Omental fat pad (tissue), 4 donors: ENCODE measurements at places on chromosomes 7 and 10. TPM values are rescaled to one million over a fixed set of nuclear protein-coding genes. Genes with fewer than 3 reads are reported as not detected.

Gene PRXL2A
- total RNA-seq = 218 TPM

Gene ITPRID1
- not detected for total RNA-seq

Gene GDI2
- total RNA-seq = 215 TPM

Gene ANKRD61
- total RNA-seq = not detected

DNA sequence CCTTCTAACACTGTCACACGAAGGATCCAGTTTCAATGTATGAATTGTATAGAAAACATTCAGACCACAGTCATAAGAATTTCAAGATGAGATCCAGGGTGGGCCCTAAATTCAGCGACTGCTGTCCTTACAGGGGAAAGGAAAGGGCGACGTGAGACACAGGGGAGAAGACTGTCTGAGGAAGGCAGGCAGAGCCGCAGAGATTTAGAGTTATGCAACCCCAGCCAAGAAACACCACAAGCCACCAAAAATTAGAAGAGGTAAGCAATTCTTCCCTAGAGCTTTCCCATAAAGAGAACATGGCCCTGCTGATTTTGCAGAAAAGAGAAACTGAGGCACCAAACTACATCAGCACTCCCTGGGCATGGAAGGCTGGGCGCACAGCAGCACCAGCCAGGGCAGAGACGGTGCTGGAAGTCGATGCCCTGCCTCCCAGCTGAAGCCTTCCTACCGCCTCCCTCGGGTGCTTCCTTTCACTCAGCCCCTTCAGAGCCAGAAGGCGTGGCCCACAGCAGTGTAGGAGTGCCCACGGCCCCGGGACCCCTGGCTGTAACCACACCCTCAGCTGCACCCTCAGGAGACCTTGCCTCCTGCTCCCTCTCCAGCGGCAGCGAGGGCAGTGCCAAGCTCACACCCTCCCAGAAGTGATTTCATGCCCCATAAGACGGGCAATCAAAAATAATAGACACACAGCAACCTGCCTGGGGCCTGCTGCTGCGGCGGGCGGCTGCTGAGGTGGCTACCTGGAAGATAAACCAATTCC is 81.0 kb upstream of the LRRC4 start:
- DNase-seq = no peak

DNA sequence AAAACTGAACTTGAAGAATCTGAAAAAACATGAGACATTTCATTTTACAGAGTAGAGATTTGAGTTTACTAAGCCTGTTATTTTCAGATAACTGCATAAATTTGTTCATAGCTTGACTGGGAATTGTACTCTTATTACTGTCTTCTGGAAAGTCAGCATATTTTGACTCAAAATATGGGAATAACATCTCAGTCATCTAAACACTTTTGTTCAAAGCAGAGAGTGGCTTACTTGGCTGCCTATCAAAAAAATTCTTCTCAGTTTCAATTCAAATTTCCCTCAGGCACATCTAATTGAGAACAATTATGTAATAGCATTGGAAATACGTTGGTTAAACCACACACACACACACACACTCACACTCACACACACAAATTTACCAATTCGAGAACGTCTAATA is 384.6 kb downstream of the ARL4A start:
- DNase-seq = no peak

- peak; percentile 11 for DNase-seq
These were observed 12.1 kb upstream of the MYL7 start for GRCh38 chr7:44152971-44153947.

- no peak for DNase-seq
These were observed 185.7 kb upstream of the TMEM72 start for GRCh38 chr10:44725404-44725803.

Gene AGMO
- 2.2 TPM for total RNA-seq

DNA sequence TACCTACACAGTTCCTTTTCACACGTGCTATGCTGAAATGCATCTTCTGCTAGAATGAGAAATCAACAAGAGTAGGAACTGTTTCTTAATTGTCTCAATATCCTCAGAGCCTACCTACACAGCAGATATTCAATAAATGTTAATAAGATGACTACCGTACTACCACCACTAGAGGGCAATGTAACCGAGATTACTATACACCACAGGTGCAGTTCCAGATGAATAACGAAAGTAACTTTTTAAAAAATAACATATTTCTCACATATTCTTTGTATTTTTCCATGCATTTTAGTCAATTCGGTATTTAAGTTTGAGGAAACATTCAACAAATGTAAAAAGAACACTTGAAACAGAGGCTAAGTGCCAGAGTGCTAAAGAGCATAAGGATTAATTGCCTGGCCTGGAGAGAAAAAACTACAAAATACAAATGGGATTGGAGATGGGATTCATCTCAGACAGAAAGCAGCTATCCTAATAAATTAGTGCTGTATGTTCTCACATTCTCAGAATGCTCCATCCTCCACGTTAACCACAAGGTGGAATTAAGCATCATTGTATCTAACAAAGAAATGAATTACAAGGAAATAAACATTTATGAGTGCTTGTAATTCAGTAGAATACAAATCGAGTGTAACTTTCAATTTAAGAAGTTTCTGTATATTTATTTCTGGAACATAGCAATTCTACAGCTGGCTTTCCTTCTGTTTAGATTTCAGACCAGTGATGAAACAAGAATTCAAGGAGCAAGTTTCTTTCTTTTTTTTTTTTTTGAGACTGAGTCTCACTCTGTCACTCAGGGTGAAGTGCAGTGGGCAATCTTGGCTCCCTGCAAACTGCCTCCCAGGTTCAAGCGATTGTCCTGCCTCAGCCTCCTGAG is 20.3 kb upstream of the HECTD2 start:
- DNase-seq = no peak

Gene PRR15
- 24.4 TPM for total RNA-seq

Gene PTF1A
- total RNA-seq = not detected

Gene CALN1
- total RNA-seq = not detected

- DNase-seq = no peak
These were observed 904 bp downstream of the LBX1 start for GRCh38 chr10:101228153-101228965.

Gene CNNM1
- 1.8 TPM for total RNA-seq

DNA sequence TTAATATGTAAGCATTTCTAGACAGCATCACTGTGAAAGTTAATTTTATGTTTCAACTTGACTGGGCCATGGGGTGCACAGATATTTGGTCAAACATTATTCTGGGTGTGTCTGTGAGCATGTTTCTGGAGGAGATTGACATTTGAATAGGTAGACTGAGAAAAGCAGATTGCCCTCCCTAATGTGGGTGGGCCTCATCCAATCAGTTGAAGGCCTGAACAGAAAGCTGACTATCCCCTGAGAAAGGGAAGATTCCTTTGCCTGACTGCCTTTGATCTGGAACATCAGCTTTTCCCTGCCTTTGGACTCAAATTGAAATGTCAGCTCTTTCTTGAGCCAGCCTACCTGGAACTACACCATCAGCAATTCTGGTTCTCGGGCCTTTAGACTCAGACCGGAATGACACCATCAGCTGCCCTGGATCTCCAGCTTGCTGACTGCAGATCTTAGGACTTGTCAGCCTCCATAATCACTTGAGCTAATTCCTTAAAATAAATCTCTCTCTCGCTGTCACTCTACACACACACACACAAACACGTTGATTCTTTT is 5.7 kb upstream of the RPP30 start:
- no peak for DNase-seq

DNA sequence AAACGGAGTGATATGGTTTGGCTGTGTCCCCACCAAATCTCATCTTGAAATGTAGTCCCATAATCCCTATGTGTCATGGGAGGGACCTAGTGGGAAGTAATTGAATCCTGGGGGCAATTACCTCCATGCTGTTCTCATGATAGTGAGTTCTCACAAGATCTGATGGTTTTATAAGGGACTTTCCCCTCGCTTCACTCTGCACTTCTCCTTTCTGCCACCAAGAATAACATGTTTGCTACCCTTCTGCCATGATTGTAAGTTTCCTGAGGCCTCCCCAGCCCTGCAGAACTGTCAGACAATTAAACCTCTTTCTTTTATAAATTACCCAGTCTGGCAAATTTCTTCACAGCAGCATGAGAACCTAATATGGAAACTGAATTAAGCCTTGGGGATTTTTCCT is 19.1 kb downstream of the FAM3C start:
- no peak for DNase-seq

- DNase-seq = no peak
These were observed 470.1 kb upstream of the NRP1 start for GRCh38 chr10:33804584-33804983.

Gene SYPL1
- total RNA-seq = 64.1 TPM

GRCh38 chr7:141234335-141235105 is 160.7 kb downstream of the TMEM178B start:
- no peak for DNase-seq

DNA sequence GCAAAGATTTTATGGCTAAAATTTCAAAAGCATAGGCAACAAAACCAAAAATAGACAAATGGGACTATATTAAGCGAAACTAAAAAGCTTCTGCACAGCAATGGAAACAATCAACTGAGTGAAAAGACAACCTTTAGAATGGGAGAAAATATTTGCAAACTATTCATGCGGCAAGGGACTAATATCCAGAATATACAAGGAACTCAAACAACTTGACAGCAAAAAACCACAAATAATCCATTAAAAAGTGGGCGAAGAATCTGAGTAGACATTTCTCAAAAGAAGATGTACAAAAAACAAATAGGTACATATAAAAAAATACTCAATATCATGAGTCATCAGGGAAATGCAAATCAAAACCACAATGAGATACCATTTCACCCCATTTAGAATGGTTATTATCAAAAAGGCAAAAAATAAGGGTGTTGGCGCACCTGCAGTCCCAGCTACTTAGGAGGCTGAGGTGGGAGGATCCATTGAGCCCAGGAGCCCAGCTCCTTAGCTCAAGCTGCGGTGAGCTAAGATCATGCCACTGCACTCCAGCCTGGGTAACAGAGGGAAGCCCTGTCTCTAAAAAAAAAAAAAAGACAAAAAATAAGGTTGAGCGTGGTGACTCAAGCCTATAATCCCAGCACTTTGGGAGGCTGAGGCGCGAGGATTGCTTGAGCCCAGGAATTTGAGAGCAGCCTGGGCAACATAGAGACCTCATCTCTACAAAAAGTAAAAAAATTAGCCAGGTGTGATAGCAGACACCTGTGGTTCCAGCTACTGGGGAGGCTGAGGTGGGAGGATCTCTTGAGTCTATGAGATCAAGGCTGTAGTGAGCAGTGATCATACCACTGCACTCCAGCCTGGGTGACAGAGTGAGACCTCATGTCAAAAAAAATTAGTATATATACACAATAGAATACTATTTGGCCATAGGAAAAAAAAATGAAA is 4.2 kb upstream of the CCM2 start:
- no peak for DNase-seq

DNA sequence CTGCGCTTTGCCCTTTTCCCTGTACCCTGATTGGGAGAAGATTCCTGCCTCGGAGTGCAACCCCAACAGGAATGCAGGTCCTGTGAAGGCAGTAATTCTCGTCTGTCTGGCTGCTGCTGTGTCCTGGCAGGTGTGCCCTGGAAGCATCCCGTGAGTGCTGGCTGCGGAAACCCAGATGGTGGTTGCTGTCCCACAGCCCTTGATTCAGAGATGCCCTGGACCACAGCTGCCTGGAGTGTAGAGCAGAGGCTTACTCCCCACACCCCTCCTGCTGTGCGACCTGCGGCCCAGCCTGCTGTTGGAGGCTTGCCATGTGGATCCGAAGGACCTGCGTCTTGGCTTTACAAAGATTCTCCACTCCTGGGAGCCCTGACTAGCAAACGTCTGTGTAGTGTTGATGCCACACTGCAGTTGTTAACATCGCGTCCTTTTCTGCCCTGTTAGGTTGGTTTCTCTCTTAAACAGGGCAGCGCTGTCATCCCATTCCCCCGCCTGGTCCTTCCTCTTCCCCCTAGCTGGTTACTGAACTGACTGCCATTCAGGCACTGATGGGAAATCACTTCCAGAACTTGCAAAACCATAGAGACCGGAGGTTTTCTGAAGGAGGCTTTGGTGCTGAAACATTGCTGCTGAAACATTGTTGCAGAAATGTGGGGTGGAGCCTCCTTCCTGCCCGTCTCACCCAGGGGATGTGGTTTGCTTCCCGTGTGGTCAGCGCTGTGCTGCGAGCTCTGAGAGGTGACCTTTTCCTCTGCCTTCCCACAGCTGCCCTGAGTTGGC is 53.3 kb downstream of the DNAJB6 start:
- DNase-seq = no peak

- DNase-seq = no peak
These were observed 42.2 kb upstream of the PDGFA start for GRCh38 chr7:561631-562373.

GRCh38 chr10:75422913-75423312 is 8.5 kb upstream of the LRMDA start:
- no peak for DNase-seq
